Sigmoid colon (tissue), 7 donors: ENCODE measurements at places on chromosomes 3 and 15.

DNA sequence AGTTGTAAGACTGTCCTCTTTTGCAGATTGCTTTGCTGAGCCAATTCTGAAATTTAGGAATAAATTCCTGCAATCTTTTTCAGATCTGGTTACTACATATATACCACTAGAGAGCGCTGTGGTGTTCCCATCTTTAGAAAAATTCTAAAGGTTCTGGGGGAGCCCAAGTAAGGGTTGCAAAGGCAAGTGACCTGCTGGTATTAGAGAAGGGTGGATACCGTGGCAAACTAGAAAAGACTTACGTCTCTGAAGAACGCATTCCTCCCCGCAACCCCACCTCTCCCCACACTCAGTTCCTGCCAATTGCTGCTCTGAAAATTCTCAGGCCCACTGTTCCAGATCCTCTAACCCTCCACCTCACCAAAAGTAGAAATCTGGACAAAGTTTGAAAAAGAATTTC, 48.5 kb downstream of the EFHB start:
- no peak for DNase-seq

DNA sequence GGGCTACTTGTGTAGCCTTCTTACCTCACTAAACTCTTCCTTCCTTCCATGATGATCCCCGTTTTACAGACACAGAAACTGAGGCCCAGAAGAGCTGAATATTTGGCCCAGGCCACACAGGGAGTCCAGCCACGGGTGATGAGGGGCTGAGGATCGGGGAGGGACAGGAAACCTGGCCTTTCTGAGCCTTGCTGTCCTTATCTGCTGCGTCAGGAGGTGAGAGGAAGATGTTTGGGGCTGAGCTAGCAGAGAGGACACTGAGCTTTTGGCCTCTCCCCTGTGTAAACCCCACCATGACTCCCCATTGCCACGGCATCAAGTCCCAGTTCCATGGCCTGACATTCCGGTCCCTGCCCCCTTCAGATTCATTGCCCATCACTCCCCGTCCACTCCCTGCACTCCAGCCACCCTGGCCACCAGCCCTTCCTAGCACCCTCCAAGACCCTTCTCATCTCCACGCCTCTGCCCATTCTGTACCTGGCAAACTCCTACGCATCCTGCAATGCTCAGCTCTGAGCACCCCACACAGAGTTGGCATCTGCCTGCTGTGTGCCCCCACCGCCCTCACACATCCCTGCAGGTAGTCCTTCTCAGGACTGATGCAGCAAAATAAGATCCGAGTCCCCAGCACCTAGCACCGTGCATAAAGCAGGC, 103.0 kb downstream of the FBLN2 start:
- no peak for DNase-seq

DNA sequence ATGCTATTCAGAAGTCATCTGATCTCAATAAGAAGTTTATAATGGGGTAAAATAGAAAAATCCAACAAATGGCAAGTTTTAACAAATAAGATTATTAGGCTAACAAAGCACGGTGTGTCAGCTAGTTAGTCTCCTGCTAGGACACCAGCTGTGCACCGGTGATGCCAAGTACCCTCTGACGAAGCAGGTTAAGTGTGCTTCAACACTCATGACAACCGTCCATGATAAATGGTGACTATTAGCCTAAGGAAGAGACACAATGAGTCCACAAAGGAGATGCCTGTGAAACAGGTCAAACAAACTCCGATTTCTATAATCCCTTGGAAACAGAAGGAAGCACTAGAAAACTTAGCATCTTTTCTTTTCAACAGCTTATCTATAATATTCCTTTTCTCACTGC, 36.5 kb downstream of the ATP13A3 start:
- DNase-seq, result no peak

- DNase-seq, result no peak
These were observed 566.7 kb upstream of the NECTIN3 start for GRCh38 chr3:110504901-110505300.

DNA sequence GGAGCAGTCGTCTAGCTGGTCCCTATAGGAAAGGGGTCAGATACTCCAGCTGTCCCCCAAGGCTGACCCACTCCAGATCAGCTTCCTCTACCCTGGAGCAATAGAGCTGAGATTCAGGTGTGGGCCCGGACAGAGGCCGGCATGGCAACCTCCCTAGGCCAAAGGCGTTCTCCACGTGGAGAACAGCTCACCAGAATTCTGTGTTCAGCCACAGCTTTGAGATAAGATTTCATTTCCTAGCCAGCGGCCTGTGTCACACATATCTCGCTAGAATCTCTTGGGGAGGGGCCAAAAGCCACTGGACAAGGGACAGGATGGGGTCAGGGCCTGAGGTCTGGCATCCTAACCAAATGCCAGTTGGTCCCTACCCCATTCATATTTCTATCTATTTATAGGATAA, 20.1 kb downstream of the SRGAP3 start:
- peak; percentile 37 for DNase-seq

DNA sequence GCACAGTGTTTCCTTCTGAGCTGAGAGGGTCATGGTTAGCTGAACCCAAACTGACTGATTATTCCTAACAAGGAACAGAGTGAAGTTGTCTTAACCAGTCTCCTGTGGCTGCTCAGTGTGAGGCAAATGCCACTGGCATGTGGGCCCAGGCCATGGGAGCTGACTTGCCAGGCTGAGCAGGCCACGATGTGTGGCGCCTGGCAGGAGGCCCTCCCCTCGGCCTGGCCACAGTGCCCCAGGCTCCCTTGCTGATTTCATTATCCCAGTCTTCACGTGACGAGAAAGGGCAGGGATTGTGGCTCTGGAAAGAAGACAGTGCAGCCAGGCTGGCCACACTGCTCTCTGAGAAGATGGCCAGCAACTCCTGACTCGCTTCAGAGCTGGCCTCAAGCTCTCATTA, 58.8 kb downstream of the SLCO2A1 start:
- DNase-seq, result peak; percentile 38

DNA sequence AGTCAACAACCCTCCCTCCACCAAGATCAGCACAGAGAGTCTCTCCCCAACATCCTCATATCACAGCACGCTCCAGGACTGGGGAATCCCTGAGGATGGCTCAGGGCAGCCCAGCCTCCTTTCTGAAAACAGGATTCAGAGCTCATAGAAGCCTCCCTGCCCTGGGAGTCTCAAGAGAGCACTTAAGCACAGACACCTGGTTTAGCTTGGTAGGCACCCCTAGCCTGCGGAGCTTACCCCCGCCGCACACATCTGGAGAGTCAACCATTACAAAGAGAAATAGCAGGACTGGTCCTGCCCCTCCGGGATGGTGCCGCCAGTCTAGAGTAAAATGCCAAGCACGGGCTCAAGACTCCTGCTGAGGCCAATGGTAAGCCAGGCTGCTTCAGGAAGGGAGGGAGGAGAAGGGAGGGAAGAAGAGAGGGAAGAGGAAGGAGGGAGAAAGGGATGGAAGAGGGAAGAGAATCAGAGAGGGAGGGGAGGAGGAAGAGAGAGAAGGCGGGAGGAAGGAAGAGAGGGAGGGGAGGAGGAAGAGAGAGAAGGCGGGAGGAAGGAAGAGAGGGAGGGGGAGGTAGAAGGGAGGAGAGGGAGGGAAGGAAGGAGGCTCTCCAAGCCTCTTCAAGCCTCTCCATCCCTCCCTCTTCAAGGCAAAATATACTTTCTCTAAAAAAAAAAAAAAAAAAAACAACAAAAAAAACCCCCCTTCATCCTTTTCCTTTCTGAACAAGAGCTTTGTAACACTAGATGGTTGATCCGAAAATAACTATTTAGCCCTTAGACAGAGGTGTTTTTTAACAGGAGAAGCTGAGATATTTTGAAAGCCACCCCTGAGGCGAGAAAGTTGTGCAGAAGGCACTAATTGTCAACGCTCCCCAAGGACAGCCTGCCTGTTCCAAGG, 278.6 kb upstream of the TLE3 start:
- peak; percentile 55 for DNase-seq

DNA sequence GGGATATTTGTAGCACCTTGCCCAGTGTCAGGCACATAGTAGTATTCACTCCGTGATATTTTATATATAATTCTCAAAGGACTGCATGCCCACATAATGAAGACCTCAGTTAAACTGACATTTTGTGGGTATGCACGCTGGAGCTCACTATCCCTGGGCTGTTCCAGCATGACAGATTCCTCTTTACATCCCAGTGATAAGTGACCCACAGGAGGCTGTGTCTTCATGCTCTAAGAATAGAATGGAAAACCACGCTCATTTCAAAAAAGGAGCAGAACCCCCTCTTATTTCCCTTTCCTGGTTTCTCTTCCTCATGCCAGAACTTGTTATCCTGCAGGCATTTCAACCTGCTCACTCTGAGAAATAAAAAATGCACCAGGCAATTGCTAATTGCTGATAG, 717.5 kb downstream of the AGBL1 start:
- no peak for DNase-seq

DNA sequence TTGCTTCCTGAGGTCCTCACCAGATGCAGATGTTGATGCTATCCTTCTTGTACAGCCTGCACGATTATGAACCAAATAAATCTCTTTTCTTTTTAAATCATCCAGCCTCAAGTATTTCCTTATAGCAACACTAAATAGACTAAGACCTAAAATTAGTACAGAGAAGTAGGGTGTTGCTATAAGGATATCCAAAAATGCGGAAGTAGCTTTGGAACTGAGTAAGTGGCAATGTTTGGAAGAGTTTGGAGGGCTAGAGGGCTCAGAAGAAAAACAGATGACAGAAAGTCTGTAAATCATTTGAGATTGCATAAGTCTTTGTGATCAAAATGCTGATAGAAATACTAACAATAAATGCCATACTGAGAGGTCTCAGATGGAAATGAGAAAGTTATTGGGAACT, 894.9 kb downstream of the DIPK2A start:
- no peak for DNase-seq

DNA sequence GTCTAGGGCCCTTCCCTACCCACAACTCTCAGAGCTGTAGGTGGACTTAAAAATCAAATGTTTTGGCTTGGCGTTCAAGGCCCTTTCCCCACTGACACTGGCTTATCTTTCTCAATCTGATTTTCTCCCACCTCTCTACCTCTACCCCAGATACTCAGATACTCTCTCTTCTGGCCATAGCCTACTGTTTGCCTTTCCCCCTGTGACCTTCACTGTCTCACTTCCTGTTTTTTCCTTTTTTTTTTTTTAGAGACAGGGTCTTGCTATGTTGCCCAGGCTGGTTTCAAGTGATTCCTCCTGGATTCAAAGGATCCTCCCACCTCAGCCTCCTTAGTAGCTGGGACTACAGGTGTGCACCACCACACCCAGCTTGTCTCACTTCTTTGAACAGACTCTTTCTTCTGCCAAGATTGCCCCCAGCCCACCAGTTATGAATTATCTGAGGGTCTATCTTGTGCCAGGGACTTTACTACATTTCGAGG, 4.6 kb downstream of the CHRNB4 start:
- no peak for DNase-seq

DNA sequence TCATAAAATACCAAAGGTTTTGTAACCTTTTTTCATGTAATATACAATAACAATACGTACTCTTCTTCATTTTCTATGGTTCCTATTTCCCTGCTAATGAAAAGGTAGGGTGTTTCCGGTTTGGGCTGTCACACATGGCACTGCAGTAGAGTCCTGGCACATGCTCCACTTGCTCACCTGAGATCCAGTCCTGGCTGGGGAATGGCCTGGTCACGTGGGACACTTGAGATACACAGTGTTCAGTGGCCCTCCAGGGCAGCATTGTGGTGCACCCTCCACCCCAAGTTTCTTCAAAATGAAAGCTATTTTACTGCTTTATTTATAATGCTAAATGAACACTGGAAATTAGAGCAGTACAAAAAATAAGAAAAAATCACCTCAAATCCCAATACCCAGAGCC, 23.2 kb downstream of the MRPS25 start:
- DNase-seq, result no peak

GRCh38 chr15:22895465-22896190, 57.2 kb downstream of the NIPA2 start:
- DNase-seq, result no peak

GRCh38 chr15:90062462-90062932, 39.8 kb downstream of the IDH2 start:
- DNase-seq, result no peak

DNA sequence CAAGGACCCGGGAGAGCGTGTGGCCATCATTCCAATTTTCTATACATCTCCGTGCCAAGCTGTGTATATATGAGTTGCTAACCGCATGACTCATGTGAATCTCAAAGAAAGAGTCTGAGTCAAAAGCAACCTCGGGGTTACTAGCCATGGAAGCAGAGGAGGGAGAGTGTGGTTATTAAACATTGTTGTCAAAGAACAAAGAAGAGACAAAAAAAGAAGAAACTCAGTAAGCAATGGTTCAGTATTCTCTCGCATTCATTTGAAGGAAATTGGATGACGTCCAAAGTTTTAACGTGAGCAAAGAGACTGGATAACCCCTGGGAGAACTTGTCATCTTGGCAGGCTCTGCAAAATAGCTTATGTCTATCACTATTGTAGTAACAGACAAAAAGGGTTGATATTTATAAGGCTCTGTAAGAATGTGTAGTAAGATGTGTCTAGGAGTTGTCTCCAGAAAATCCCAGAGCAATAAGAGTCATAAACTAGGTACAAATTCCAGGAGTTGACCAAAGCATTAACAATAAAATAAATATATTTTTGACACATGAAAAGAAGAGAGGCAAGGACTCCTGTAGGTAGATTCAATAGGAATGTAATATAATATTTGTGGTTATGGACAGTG, 52.8 kb upstream of the GRM7 start:
- DNase-seq, result no peak

- peak; percentile 71 for DNase-seq
These were observed at the start of gene FBLN2 for GRCh38 chr3:13548696-13549622. Gene FBLN2, plus strand, starts transcription at chr3:13549125. Its CDS starts 21,231 bp downstream, at chr3:13570356.
